ENCODE measurements at places on chromosomes 13 and 19. TPM values are rescaled to one million over a fixed set of nuclear protein-coding genes. Genes with fewer than 3 reads are reported as not detected.

DNA sequence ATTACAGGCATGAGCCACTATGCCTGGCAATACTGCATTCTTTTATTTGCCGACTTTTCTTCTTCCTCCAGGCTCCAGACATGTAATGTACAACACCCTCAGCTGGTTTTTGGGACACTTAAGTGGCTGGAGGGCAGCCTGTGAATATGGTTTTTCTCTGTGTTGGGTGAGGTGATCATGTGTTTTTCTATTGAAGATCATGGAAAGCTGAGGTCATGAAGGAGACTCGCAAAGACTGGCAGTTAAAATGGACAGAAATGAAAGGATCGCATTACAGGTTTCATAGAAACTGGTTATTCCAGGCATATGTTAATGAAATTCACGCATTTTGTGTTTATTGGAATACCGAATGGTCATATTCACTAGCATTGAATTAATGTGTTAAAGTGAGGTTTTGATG lies 85.2 kb upstream of the RNF113B start:
- DNase-seq, result no peak

GRCh38 chr13:98875146-98875729 lies 102.6 kb downstream of the DOCK9 start:
- DNase-seq, result no peak

GRCh38 chr19:29735829-29736228 lies 20.8 kb upstream of the C19orf12 start:
- DNase-seq, result no peak

GRCh38 chr13:32041429-32041828 lies 9.9 kb downstream of the FRY start:
- no peak for DNase-seq

- no peak for DNase-seq
These were observed 216.3 kb upstream of the KLHL1 start for GRCh38 chr13:70324519-70324918.

DNA sequence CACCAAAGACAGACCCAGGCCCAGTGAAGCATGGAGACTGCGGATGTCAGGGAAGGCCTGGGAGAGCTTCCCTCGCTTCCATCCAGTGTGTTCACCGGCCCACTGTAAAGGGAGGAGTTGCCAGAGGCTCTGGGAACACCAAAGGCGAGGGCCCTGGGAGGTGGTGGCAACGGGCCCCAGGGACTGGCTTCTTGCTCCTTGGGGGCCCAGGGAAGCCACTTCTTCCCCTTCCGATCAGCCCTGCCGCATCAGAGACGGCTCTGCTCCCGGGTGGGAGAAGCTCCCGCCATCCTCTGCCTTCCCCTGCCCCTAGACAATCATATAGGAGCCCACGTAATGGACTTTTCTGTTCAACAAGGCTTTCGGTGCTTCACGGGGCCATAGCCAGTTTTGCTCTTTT lies 83.4 kb upstream of the GPR183 start:
- no peak for DNase-seq

DNA sequence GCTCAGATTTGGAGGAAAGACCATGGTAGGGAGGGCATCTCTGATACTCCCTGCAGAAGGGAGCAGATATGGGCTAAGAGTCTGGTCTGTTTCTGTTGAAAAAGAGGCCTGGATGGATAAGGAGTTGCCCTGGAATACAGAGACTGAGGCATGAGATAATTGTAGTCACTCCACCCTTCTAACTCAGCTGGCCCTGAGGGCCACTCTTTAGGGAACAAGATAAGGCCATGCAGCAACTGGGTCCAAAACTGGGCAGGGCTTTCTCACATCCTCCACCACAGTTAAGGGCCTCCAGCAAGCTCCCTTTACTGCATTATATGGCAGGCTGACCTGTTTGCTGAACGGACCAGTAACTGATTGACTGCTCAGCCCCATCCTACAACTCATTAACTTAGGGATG lies 1.3 kb downstream of the ZNF749 start:
- DNase-seq, result no peak

- no peak for DNase-seq
These were observed 564.2 kb upstream of the MIR17HG start for GRCh38 chr13:90783273-90783672.

GRCh38 chr19:33523167-33523566 lies 1.6 kb upstream of the PEPD start:
- no peak for DNase-seq

DNA sequence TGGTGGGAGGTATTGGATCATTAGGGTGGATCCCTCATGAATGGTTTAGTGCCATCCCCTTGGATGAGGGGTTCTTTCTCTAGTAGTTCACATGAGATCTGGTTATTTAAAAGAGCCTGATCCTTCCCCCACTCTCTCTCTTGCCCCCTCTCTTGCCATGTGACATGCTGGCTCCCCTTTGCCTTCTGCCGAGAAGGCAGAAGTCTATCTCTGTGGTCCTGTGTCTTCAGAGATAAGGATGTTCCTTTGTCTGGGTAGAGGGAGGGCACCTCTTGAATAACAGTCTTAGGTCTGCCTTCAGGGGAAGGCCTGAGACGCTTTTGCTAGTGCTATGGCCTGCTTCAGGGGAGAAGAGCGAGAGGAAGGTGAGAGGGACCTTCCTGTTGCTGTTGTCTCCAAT lies 2.0 kb upstream of the ZDHHC20 start:
- no peak for DNase-seq

DNA sequence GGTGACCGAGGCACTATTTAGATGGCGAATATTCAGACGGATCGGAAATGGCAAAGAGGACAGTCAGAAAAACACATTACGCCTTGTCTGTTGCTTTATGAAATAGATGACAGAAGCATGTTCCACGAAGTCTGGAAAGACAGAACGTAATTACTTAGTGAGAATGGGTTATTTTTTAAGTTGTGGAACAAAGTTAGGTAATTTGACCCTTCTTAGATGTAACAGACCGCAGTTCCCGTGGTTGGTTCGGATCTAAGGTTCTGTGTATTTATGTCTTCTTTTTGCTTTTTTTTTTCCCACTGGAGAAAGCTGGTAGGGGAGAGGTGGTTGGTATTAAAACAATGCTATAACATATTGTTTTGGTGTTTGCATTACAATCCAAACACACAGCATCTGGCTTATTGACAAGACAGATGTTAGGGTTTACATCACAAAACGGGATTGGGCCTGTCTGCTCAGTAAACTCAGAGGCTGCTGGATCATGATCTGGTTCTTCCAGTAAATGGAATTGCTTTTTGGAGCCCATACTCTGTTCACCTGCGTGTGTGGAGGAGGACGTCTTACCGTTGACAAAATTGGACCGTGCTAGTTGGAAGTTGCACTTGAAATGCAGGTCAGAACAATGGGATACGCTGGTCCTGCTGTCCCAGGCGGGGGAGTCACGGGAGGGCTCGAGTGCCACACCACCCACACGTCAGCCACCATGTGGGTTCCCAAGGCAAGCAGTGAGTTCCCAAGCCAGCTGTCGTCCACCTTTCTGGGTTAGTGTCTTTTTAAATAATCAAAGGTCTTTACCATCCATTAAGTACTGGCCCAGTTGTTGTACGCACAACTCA lies 13.8 kb downstream of the ATP11A start:
- no peak for DNase-seq

DNA sequence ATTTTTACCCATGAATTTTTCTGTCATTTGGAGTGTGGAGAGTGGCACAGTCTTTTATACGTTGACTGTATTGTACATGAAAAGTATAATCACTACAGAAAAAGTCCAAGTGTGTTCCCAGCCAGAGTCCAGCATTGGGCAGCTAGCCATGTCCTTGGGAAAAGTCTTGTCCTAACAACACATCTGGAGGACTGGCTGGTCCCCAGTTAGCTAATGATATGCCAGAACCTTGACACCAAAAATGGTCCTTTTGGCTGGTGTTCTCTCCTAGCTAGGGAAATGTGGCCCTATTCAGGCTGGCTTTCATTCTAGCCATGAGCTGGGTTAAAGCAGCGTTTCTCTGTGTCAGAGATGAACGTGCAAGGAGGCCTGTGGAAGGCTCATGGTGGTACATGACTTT lies 98.9 kb downstream of the ESD start:
- DNase-seq, result no peak

DNA sequence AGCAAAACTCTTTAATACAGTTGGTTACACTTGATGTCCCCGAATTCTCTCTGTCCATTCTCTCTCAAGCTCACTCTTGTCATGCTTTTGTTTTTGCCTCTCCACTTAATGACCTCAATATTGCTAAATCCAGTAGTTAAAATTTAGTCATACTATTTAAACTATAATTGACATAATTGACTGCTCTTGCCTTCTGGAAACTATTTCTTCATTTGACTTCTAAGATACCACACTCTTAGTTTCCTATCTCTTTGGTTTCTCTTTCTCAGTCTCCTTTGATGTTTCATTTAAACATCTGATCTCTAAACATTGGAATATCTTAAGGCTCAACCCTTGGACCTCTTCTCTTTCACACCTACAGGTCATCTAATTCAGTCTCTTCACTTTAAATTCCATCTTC lies 211.3 kb downstream of the COG6 start:
- DNase-seq, result no peak

- peak; percentile 74 for DNase-seq
These were observed 8.9 kb downstream of the ACTN4 start for GRCh38 chr19:38656171-38656981.

C13orf42 gene
- total RNA-seq, result not detected

- no peak for DNase-seq
These were observed 3.5 kb downstream of the CDC37 start for GRCh38 chr19:10399878-10400277.

TPTE2 gene
- 0.31 TPM for total RNA-seq

DNA sequence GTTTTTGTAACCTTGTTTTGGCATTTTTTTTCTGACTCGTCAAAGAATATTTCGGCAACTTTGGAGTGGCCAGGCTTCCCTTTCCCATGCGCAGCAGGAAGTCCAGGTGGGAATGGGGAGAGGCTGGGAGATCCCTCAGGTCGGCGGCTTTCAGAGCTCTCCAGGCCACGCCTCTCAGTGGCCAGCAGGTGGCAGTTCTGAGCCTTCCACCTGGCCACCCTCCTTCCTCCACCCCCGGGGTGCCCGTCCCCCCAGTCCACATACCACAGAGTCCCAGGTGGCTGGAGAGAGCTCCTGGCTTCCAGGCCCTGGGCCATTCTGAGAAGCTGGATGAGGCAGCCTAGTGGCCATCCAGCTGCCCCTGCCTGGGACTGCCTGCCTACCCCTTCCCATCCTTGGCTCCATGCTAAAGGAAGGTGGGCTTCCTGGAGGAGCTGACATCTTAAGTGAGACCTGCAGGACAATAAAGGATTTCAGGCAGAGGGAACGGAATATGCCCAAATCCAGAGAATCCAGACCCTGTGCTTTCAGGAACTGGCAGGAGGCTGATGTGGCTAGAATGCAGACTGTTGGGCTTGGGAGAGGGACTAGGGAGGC lies 46.3 kb downstream of the CCNE1 start:
- DNase-seq, result peak; percentile 35

DNA sequence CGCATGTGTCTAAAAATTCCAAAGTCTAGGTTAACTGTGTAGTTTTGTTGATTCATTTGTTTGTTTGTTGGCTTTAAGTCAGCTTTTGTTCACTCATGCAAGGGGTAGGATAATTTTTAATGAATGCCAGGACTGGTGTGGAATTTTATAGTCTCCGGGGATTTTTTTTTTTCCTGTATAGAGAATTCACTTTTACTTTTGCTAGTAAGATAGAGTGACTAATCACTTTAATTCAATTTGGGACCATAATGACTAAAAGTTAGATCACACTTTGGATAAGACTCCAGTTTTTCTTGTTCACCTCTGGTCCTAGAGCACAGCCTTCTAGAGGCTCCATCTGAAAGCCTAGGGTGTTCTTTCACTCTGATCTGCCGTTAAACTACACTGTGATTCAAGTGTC lies 1690.0 kb downstream of the PCDH9 start:
- no peak for DNase-seq

GRCh38 chr19:43438291-43439031 lies 23.8 kb downstream of the TEX101 start:
- DNase-seq, result no peak

- no peak for DNase-seq
These were observed 880.4 kb downstream of the EFNB2 start for GRCh38 chr13:105655046-105655445.

DNA sequence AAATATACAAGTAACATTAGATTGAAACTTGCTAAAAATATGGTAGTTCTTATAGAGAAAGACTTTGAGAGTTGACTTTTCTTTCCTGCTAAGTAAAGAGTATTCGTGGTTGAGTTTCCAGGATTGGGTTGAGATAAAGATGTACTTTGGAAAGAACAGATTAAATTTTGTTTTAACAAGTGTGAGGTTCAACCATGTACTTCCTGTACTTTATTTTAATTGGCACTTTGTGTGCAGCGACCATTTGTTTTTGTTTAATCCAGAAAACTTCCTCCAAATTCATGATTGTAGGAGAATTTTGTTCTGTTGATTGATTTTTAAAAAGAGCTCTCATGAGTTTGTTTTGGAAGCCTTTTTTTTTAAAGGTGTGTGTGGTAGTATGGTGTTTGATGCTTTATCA lies 46.9 kb downstream of the PAN3 start:
- no peak for DNase-seq

DNA sequence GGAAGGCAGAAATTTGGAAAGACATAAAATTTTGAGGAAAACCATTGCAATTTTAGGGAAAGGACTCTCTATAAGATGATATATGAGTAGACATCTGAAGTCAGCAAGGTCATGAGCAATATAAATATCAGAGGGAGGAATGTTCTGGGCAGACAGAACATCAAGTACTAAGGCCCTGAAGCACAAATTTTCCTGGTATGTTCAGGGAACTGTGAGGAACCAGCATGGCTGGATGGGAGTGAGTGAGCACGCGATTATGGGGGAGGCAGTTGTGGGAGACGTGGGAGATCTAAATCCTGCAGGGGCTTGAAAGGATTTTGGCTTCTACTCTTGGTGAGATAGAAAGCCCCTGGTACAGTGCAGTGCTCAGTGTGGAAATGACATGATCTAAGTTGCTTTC lies 112.0 kb downstream of the TBC1D4 start:
- no peak for DNase-seq

DNA sequence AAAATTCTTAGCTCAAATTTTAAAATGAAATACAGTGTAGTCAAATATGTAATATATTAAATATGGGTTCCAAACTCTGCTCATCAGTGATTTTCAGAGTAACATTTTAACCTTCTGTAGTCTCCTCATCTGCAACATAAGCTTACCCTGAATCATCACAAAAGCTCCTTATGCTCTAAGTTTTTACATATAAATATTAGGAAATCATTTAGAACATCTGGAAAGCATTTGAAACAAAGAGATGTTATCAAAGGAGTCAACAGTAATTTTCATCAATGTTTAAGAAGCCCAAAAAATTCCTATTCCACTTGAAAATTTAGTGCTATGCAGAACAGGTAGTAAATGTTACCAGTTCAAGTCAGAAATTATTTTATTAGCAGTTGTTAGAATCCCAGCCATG lies 224.7 kb downstream of the DCT start:
- DNase-seq, result no peak

DNA sequence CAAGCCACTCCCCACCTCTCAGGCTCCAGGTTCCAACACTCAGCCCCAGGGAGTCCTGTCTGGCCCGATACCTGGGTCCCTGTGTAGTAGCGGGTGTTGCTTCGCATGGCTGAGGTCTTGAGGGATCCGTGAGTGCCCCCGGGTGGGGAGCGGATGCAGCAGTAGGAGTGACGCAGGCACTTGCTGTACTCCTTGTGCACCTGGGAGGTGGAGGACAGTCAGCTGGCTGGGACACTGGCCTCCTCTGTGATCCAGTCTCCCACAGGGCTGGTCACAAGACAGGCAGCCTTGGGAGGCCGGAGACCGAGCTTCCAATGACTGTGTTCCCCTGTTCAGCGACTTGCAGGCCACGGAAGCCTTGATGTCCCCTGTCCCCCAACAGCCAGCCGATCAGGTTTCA lies 16.3 kb upstream of the ASF1B start:
- no peak for DNase-seq

GRCh38 chr13:43266936-43267615 lies 243.7 kb downstream of the DNAJC15 start:
- DNase-seq, result no peak

GRCh38 chr13:19173752-19174151 lies 7.9 kb downstream of the TUBA3C start:
- no peak for DNase-seq
